ENCODE measurements at places on chromosomes 7 and 10.

DNA sequence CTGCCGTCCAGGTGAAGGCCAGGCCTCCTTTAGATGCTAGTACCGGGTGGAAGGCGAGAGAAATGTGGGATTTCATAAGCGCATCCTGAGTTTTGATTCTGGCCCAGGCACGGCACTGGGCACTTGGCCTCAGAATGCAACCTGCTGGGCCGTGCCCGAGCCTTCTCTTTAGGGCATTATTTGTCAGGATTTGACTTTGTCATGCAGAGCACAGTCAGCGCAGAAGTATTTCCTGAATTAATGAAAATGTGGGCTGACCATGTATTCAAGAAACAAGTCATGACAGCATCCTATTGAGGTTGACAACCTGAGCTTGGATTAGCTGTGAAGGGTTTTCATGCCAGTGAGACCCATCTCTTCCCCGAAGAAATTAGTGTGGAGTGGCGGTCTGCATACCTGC, 34.4 kb downstream of the RCC1L start:
- DNase-seq = no peak

DNA sequence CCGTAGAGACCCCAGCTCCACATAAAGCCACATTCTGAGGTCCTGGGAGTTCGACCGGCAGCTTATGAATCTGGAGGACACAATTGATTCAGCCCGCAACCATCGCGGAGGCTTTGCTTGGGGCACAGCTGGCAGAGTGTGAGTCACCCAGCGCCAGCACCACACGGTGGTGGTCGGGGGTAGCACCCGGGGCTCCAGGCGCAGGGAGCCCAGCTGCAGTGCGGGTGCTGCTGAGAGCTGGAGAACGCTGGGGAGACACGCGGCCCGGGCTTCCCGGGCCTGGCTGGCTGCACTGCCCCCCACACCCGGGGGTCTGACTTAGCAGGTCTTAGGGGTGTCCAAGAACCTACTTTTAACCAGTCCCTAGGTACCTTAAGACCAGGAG, 87.9 kb downstream of the PAXIP1 start:
- no peak for DNase-seq

- DNase-seq = no peak
Observed at GRCh38 chr10:4048236-4048864, 263.3 kb upstream of the KLF6 start.

- no peak for DNase-seq
Observed at GRCh38 chr7:17009007-17009719, 127.4 kb upstream of the AGR3 start.

DNA sequence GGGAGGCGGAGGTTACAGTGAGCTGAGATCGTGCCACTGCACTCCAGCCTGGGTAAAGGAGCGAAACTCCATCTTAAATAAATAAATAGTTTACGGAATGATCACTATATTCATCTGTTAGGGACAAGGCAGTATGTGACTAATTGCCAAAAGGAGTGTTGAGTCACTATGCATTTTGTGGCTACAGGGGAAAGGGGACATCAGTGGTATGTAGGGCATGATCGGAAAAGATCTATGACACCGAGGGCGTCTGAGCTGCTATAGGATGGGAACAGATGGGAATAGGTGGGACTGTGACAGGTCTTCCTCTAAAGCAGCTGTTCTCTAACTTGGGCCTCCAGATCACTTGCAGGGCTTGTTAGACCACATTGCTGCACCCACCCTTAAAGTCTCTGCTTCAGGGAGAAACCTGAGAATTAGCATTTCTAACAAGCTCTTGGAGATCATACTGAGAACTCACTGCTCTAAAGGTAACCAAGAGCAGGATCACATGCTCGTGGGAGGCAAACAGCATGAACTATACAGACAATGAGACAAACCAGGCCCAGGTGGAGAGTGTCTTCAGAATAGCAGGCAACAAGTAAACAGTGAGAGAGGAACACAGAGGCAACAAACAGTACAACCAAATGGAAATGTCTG, 65.1 kb upstream of the ITGA8 start:
- no peak for DNase-seq

DNA sequence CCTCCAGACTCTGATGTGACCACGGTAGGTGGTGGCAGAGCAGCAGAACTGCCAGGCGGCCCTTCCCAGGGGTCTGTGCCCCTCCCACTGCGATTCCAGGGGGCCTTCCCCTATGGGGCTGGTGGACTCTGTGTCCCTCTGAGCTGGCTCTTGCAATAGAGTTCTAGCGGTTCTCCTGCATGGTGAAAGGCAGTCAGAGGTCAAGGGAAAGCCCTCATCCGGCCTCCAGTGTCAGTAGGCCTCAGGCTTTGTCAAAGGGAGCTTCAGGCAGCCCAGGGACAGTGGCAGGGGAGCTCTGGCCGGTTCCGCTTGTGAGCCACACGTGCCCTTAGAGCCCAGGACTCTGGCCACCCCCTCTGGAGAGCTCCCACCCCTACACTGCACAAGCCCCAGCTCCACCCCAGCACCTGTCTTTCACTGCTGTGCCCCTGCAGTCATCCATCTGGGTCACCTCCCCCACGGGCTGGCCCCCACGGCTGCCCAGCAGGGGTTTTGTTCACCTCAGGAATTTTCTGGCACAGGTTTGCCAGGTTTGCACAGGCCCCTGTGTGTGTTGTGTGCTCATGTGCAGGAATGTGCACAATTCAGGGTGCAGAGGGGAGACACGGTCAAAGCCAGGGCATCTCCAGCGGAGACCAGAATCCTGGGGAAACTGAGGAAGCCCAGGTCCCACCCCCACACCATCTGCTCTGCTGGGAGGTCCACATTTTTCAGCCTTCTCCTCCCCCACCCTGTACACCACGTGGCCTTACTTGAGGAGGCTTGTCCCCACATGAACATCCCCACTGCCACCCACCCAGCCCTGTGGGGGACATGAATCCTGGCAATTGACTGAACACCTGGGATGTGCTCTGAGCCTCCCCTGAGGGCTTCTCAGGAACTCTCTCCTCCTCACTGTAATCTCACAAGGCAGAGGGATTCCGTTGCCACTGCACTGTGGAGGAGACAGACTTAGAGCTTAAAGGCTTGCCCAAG, 23.8 kb downstream of the C10orf105 start:
- no peak for DNase-seq

- no peak for DNase-seq
Observed at GRCh38 chr7:7122033-7122478, 60.3 kb upstream of the C1GALT1 start.

GRCh38 chr10:123888751-123889150, 2.9 kb downstream of the CPXM2 start:
- no peak for DNase-seq

DNA sequence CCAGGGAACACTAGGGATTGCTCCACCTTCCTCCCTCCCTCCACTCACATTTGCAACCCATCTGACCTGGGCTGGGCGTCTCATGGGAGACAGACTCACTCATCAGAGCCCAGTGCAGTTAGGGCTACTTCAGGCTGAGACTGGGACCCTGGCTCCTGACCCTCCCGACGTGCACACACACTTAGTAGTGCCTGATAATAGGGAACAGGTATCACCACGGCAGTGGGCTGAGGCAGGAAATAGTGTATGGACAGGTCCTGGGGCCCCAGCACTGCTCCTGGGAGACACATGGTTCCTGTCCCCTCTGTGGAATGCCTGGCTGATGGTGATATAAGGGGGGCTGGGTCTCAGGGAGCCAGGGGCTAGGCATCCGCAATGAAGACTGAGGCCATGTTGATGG, 14.3 kb downstream of the AQP1 start:
- no peak for DNase-seq
